Large intestine (tissue), 12 donors: ENCODE measurements at places on chromosomes 1 and 21. TPM values are rescaled to one million over a fixed set of nuclear protein-coding genes. Genes with fewer than 3 reads are reported as not detected.

The SELENBP1 gene
- polyA plus RNA-seq, result 97.9 TPM

The MAN1C1 gene
- 21.2 TPM for polyA plus RNA-seq

The CLDN8 gene
- polyA plus RNA-seq, result not detected

DNA sequence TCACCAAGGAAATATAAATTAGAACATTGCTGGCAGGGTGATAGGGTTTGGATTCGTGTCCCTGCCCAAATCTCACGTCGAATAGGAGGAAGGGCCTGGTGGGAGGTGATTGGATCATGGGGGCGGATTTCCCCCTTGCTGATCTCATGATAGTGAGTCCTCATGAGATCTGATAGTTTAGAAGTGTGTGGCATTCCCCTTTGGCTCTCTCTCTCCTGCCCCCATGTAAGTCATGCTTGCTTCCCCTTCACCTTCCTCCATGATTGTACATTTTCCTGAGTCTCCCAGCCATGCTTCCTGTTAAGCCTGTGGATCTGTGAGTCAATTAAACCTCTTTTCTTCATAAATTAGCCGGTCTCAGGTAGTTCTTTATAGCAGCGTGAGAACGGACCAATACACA lies 60.6 kb downstream of the VPS26C start:
- no peak overlapping the region for H3K27ac ChIP-seq
- H3K36me3 ChIP-seq, result peaks cover 19% of the 10 kb centered on the region
- no peaks in the 10 kb centered on the region for H3K4me1 ChIP-seq
- no peaks in the 10 kb centered on the region for H3K27me3 ChIP-seq

DNA sequence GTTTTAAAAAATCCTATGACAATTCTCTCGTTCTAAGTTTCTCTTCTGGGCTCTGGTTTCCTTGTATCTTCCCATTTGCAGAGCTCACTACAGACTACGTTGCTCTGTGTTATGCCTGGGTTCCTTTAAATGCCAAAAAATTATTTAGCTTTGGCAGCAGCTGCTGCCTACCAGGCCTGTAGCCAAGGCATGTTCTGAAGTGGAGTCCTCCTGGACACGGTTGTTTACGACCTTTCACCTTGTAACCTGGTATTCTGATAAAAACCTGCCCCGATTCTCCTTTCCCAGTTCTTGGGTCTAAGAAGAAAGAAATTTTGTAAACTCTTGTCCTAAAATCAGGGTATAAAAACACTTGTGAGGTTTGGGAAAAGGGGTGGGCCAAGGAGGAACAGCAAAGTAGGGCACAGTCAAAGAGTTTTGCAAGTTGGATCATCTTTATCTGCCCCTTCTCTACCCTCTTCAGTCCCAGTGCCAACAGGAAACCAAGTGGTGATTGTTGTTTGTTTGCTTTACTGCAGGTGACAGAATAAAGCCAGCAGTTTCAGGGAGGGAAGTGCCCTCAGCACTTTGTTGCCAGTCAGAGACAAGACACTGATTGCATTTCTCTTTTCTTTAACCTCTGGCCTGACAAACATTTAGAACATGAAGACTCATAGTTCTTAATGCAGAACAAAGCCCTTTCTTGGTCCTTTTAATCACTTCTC lies 3.1 kb upstream of the TXNIP start:
- no peak for DNase-seq
- peaks cover 7% of the 10 kb centered on the region for H3K36me3 ChIP-seq
- H3K27ac ChIP-seq, result peak overlapping the region; percentile 26
- no peak overlapping the region for H3K4me3 ChIP-seq

- no peak for DNase-seq
- no peaks in the 10 kb centered on the region for H3K4me1 ChIP-seq
- H3K27me3 ChIP-seq, result no peaks in the 10 kb centered on the region
- H3K36me3 ChIP-seq, result no peaks in the 10 kb centered on the region
These were observed 41.1 kb downstream of the GLIS1 start for GRCh38 chr1:53697721-53698383.

- no peaks in the 10 kb centered on the region for H3K4me1 ChIP-seq
- peak; percentile 61 for DNase-seq
- peaks cover 23% of the 10 kb centered on the region for H3K36me3 ChIP-seq
These were observed 5.4 kb downstream of the PNRC2 start for GRCh38 chr1:23964790-23965740.
